ENCODE measurements at places on chromosomes 13 and 19.

GRCh38 chr19:7187605-7188339 is 106.4 kb downstream of the INSR start:
- no peak for DNase-seq

- no peak for DNase-seq
These were observed 96.9 kb downstream of the TBC1D4 start for GRCh38 chr13:75384879-75385707.

DNA sequence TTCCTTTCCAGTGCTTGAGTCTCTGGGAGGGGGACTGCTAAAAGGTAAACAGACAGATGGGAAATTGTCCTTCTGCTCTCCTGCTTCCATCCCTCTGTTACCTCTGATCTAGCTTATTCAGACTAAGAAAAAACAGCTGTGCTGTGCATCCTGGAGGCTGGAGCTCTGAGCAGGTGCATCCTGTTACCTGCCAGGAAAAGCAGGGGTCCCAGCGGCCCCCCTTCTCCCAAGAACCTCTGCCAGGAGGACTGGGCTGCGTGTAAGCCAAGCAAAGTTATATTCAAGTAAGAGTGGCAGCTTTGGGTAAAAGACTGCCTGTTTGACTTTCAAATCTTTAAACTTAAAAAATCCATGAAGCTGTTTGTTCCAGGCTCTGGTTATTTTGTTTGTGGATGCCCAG is 75.1 kb downstream of the C13orf42 start:
- DNase-seq, result no peak

- DNase-seq, result no peak
These were observed 88.7 kb upstream of the PCDH9 start for GRCh38 chr13:67318860-67319259.

DNA sequence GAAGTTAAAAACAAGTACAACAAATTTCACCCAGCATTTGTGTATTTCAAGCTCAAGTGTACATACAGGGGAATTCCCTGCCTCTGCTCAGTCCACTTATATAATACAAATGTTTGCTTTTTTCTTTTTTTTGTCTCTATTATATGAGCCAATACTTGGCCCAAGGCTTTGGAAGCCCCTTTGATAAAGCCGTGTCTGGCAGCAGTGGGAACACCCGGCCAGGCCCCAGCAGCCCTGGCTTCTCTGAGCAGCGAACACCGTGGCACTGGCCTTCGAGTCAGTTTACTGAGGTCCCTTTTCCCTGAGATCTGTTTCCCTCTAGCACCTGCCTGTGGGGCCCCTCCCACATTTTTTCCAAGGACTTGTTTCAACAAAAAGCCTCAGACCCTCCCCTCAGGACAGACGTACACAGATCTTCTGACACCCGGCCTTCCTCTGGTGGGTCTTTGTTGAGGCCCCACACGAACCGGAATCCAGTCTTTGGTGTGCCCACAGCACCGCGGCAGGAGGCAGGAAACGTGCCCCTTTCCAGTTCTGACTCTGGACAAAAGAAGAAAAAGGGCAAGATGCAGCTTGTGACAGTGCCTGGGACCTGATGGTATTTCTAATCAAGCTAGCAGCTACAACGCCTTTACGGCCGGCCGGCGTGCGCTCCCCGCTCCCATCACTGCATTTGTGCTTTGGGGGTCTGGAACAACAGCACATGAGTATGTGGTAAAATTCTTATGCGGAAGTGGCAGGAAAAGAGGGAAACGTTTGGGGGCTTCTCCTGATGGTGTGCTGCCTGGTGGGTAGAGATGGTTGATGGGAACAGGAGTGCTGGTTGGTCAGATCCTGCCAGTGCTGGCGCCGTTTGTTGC is 13.8 kb downstream of the SIPA1L3 start:
- DNase-seq, result no peak

GRCh38 chr13:32811297-32811800 is 204.9 kb upstream of the KL start:
- DNase-seq, result no peak

- no peak for DNase-seq
These were observed 842 bp upstream of the PTGIR start for GRCh38 chr19:46625731-46626130.

GRCh38 chr13:109833071-109833470 is 46.7 kb upstream of the IRS2 start:
- no peak for DNase-seq

- DNase-seq, result no peak
These were observed 720.5 kb upstream of the PCDH9 start for GRCh38 chr13:67950603-67951002.

DNA sequence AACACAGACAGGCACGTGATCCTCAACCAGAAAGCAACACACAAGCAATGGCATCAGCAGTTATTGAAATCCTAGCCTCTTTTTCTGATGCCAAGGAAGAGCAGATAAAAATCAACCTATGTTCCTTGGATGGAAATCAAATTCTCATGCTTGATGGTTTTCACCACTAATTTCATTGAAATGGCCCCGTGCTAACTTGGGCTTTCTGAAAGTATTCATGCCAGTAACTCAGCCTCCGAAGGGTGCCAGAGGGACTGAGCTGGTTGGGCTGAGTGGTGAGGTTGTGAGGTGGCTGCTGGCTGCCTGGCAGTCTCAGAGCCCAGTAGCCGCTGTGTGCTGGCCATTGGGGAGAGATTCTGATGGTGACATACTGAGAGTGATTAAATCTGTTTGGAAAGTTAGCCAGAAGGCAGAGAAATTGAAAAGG is 309.3 kb downstream of the DCT start:
- no peak for DNase-seq

DNA sequence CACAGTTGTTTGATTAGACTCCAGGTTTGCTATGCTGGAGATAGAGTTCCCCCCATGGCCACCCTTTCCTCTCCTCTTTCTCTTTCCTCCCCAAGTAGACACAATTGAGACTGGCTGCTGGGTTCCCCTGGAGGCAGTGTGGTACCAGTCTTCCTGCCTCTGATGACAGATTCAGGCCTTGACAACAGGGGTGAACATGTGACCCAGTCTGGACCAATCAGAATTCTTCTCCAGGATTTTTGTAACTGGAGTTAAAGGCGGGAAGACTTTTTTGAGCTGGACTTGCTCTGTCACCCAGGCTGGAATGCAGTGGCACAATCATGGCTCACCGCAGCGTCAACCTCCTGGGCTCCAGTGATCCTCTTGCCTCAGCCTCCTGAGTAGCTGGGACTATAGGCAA is 48.7 kb downstream of the CCNE1 start:
- DNase-seq, result no peak

Measured in hepatic stellate cell (primary cell).